Tibial nerve (tissue), 4 donors: ENCODE measurements at places on chromosomes 2 and 18. TPM values are rescaled to one million over a fixed set of nuclear protein-coding genes. Genes with fewer than 3 reads are reported as not detected.

Gene PLA2R1
- total RNA-seq, result 19.4 TPM

- no peak for DNase-seq
These were observed 32.2 kb downstream of the KIF1A start for GRCh38 chr2:240787521-240788472.

- no peak for DNase-seq
These were observed 10.2 kb downstream of the SIX3 start for GRCh38 chr2:44951714-44952113.

GRCh38 chr18:77550625-77551024 is 301.0 kb downstream of the GALR1 start:
- no peak for DNase-seq

Gene LHCGR
- 3.6 TPM for total RNA-seq

Gene UGT1A3
- not detected for total RNA-seq

DNA sequence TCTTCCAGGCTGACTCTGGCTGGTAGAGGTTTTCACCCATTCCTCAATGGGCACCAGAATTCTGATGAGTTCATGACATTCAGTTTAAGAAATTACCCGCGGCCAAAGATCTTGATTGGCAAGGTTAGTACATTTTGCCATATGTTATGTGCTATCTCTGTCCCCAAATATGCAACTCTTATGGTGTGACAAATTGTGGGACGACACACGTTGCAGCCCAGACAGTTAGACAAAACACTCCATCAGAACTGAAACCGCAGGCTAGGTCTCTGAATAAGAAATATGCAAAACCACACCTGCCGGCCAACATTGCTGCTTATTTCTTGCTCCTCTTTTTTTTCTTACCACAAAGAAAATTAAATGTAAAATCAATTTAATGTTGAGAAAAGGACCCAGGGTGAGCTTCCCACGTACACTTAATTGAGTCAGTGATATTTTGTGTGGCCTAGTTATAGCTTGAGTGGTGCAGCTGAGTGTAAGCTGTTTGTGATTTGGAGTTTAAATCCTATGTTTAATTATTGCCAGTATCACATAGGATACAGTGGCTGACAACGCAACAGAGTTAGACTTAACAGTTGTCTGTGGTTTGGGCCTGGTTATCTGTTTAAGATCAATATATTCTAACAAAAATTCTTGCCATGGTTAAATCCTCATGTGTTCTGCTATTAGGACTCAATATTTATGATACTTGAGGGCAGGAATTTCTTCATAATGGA is 35.7 kb upstream of the LTBP1 start:
- no peak for DNase-seq

GRCh38 chr2:51071191-51071590 is 39.3 kb upstream of the NRXN1 start:
- DNase-seq, result no peak

- DNase-seq, result no peak
These were observed 7.9 kb upstream of the CETN1 start for GRCh38 chr18:572091-572830.

DNA sequence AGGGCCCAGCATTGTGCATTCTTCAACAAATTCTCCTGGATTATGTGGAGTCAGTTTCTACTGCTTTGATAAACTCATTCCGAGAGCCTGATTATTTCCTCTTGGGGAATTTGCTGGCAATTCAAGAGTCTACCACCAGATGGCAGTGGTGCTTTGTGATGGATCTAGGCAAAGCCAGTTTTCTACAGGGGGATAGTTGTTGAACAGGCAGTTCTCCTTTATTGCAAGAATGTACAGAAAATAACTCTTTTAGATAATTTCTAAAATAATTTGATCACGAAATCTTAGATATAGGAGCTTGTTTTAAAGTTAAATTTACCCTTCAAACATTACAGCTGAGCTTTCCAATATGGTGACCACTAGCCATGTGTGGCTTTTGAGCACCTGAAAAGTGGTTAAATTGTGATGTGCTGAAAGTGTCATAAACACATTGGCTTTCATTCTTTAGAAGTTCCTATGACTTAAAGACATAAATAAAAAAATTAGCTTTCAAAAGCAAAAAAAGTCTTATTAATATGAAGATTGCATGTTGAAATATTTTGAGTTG is 66.7 kb upstream of the HAAO start:
- peak; percentile 57 for DNase-seq

- no peak for DNase-seq
These were observed 980 bp downstream of the OBSL1 start for GRCh38 chr2:219570194-219570923.
